ENCODE measurements at places on chromosomes 2 and 18.

DNA sequence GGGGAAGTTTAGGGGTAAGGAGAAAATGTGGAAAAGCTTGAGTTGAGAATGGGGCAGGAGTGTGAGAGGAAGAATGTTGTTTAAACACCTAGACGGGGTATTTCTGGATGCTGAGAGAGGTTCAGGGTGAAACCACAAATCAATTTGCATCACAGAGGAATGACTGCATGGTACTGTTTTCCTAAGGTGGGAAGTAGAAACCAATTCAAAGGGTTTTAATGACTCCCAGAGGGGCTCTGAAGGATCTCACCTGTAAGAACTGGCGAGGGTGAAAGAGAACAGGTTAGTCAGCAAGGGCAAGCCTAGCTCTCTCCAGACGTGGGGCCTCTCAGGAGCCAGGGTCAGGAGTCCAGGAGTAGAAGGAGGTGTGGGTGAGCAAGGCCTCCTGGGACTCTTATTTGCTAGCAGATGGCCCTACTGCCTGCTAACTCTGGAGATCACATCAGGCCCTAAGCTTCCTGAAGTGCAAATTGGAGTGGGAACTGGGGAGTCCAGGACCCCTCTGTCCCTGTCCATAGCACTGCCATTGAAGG is 133.0 kb upstream of the CELF4 start:
- peak; percentile 54 for DNase-seq

GRCh38 chr2:9296559-9296958 is 89.9 kb downstream of the ASAP2 start:
- DNase-seq, result no peak

- no peak for DNase-seq
Measured at GRCh38 chr2:1859671-1860450, 115.5 kb upstream of the PXDN start.

DNA sequence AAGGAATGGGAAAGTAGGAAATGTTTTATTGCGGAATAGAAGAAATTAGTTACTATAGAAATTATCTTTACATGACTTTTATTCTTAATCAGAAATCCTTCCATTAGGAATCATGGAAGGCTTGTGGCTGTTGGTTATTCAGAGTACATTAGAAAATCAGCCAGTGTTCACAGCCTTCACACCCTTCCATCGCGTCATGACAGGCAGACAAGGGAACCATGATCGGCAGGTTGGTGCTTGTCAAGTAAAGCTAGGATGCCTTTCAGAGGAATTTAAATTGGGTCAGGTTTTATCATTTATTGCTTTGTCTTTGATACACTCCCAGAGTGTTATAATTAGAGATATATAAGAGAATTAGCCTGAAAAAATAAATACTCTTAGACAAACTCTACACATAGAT is 400.6 kb downstream of the THSD7B start:
- no peak for DNase-seq

- no peak for DNase-seq
Measured at GRCh38 chr2:174752403-174753037, 11.8 kb downstream of the CHRNA1 start.

- DNase-seq, result no peak
Measured at GRCh38 chr18:70672581-70672980, 383.7 kb downstream of the SOCS6 start.

DNA sequence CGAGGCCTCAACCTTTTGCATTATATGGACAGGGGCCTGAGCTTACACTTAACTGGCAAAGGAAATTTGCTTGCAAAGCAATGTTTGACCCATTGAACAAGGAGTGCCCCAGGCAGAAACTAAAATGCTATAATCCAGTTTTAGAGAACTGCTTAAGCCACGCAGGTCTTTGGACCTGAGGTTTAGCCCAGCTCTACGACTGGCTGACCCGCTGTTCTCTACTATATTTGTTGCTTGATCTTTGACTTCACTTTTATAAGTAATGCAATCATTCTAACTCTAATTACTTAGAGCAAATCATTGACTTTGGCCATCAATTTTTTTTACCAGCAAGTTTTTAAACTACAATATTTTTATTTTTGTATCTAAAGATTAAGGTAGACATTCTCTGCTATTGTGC is 268.8 kb downstream of the MREG start:
- DNase-seq, result no peak

GRCh38 chr2:8270699-8271098 is 411.2 kb upstream of the ID2 start:
- DNase-seq, result no peak

GRCh38 chr18:44601447-44601846 is 79.2 kb upstream of the SETBP1 start:
- no peak for DNase-seq

GRCh38 chr2:3021720-3022119 is 355.9 kb downstream of the EIPR1 start:
- DNase-seq, result no peak

DNA sequence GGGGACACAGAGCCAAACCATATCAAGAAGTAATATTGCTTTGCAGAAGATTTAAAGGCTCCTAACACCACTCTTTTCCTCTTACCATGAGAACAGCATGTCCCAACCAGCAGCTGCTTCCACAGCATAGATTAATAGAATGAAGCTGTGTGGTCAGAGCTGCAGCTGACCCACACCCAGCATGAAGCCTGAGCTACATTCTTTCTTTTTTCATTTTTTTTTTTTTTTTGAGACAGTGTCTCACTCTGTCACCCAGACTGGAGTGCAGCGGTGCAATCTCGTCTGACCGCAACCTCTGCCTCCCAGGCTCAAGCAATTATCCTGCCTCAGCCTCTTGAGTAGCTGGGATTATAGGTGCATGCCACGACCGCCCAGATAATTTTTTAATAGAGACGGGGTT is 289.8 kb downstream of the RAD51AP2 start:
- DNase-seq, result no peak

GRCh38 chr2:13917958-13918357 is 714.6 kb upstream of the LRATD1 start:
- no peak for DNase-seq

Measured in iPS DF 19.7 (cell line).